Hindlimb muscle (tissue), 1 donor: ENCODE measurements at places on chromosomes 4 and X.
A peak's percentile ranks its signal among the peaks of the same experiment; 100 is the strongest.

DNA sequence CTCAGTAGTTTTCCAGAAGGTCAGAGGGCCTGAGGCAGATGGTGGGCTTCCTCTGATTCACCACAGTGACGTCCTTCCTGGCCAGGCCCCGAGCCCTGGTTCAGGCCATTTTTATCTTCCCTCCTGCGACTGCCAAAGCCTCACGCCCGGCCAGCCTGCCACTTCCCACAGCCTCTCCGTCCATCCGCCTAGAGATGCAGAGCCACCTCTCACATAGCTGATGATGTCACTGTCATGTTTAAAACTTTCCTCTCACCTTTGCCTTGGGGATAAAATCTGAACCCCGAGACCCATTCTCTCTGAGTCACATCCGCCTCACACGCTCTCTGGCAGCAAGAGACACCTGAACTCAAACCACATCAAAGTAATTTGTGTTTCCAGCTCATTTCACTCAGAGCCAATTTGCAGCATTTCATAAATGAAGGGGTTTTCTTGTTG lies 175.3 kb downstream of the QDPR start:
- no peak for DNase-seq

GRCh38 chr4:168383510-168383909 lies 65.0 kb upstream of the DDX60 start:
- no peak for DNase-seq

- DNase-seq, result peak; percentile 79
These were observed 99.4 kb upstream of the PGRMC2 start for GRCh38 chr4:128386761-128387599.

DNA sequence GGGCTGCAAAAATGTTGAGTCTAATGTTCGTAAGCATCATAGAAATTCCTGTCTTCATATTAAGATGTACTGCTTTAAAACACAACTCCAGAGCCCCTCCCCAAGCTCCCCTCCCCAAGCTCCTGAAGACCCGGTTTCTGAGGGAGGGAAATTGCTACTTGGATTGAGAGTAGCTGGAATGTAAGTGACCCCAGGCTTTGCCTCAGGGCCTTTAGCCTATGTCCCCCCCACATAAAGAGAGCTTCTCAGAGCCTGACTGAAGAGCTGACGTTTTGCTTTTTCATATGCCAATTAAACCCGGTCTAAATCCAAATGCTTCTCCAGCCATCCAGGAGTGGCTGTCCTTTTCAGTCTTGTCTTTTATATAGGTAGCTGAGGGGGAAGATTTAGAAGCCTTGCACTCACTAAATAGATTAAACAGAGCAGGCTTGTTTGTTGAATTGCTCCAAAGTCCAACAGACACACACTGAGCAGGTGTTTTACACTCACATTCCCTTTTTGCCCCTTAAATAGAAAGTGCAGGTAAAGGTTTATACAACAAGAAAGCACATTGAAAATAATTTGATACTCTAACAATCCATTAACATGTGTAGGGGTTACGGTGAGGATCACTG lies 19.6 kb downstream of the ARX start:
- no peak for DNase-seq

DNA sequence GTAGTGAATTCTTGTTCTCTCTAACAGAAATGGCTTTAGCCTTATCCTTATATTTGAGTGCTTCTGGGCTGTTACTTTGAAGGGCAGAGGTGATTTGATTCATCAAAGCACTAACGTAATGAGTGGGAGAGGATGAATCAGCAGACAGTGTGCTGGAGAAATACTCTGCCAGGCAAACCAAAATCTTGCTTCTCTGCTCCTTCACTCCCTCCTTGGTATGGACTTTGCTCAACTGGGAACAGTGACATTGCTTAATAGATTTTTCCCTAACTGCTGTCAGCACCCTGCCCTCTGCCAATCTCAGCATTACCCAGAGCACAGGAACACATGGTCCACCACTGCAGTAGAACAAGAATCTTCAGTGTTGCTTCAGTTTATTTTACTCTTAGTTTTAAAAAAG lies 56.0 kb downstream of the PDLIM5 start:
- no peak for DNase-seq

DNA sequence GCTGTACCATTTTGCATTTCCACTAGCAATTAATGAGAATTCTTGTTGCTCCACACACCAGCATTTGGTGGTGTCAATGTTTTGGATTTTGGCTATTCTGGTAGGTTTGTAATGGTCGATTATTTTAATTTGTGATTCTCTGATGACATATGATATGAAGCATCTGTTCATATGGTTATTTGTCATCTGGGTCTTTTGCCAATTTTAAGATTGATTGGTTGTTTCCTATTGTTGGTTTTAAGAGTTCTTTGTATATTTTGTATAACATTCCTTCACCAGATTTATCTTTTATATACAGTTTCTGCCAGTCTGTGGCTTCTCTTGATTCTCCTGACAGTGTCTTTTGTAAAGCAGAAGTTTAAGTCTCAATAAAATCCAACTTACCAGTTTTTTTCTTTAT lies 18.5 kb upstream of the BDH2 start:
- no peak for DNase-seq

DNA sequence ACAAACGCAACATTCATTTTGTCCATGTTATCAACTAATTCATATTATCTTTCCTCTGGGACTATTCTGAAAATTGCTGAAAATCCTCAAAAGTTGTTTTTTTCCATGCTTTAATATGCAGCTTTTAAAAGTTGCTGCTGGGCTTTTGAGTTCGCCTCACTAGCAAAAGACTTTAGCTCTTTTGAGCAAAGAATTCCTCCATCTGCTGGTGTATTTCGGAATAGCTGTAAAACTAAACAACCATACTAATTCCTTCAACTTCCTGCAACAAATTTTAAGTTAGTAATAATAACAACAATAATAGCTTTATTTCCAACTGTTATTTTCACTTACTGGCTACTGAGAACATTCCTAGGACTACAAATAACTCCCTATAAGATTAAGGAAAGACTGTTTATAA lies 124.5 kb upstream of the PLAC1 start:
- peak; percentile 50 for DNase-seq

DNA sequence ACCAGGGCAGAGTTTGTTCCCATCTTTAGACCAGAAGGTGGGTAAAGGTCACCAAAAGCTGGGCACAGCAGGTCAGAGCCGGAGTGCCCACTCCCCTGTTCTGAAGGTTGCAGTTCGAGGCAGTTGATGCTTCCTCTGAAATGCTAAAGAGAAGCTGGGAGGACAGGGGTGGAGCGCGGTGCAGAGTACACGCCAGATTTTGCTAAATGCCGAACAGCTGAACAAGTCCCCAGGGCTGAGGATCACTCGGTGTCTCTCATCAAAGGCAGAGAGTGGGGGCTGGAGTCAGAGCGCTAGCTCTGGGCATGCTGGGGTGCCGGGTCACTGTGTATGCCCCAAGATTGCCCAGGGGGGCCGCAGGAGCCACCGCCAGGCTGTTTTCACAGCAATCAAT lies 197.0 kb downstream of the BCOR start:
- no peak for DNase-seq

- DNase-seq, result no peak
These were observed 325.3 kb upstream of the FTHL17 start for GRCh38 chrX:31397119-31397518.

- DNase-seq, result no peak
These were observed 2.6 kb downstream of the LSM6 start for GRCh38 chr4:146178126-146178525.

GRCh38 chrX:72274526-72274925 lies 2.5 kb downstream of the RPS4X start:
- no peak for DNase-seq

DNA sequence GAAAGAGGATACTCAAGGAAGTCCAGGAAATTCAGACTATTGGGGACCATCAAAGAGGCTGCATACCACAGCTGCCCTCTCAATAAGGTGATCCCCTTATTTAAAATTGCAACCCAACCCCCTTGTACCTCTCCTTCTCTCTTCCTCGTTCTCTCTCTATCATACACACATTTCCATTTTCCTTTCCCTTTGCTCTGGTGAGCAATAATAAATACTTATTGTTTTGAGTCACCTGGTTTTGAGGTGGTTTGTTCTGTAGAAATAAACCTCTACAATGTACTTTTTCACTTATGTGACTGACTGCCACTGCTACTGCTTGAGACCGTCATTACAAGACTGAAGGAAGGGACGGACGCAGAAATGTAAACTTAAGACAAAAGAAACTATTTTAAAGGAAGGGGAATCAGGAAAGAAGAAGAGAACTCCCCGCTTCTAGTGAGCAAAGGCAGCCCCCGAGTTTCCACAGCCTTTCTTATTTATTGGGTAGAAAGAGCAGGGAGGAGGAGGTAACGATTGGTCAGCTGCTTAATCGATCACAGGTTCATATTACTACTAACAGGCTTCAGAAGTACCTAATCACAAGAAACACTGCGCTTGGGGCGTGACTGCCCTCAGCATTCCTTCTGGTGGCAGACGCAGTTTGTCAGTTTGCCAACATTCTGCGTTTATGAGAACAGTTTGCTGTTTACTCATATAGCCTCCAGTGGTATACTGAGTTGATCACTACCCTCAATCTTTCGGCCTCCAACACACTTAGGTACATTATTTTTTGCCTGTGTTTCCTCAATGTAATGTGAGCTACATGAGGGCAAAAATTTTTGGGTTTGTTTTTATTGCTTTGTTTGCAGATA lies 16.9 kb upstream of the TMEM165 start:
- DNase-seq, result no peak
